ENCODE measurements at places on chromosomes 3 and 15. TPM values are rescaled to one million over a fixed set of nuclear protein-coding genes. Genes with fewer than 3 reads are reported as not detected.
A peak's percentile ranks its signal among the peaks of the same experiment; 100 is the strongest.

The FGF7 gene
- total RNA-seq, result not detected

The TIMP4 gene
- total RNA-seq, result not detected

The IREB2 gene
- total RNA-seq, result 47.6 TPM

The NSUN3 gene
- 10.9 TPM for total RNA-seq

The P2RY13 gene
- not detected for total RNA-seq

The FOXL2NB gene
- total RNA-seq, result not detected

- H3K36me3 ChIP-seq, result peaks cover 7% of the 10 kb centered on the region
- peak overlapping the region; percentile 98 for H3K4me3 ChIP-seq
- H3K27me3 ChIP-seq, result no peaks in the 10 kb centered on the region
- H3K27ac ChIP-seq, result peak overlapping the region; percentile 71
- peaks cover 36% of the 10 kb centered on the region for H3K4me1 ChIP-seq
Measured at GRCh38 chr15:74873756-74874424, 725 bp upstream of the SCAMP2 start.

DNA sequence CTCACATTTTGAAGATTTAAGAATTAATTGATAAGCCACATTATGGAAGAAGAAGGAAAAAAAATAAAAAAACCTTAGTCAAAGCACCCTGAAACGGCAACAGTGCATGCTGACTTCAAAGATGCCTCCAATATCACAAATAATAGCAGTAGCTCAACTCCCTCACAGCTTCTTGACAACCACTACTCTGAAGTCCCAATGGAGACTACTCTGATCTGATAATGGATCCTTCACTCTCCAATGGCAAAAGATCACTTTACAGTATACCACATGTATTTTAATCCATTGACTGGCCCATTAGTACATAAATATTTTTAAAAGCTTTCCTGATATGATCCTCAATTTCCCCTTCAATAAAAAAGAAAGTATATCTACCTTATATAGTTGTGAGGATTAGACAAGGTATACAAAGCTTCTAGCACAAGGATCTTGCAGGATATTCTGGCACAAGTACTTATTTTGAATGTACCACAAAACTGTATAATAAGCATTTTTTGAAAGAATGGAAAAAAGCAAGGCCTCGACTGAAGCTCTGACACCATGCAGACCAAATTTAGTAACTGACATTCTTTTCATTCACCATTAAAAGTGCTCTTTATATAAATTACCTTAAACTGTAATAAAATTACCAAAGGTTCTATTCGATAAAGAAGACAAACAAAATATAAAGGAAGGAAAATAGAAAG is 91.9 kb downstream of the PEAK1 start:
- H3K27me3 ChIP-seq, result no peaks in the 10 kb centered on the region
- no peak overlapping the region for H3K27ac ChIP-seq
- H3K4me3 ChIP-seq, result no peak overlapping the region

DNA sequence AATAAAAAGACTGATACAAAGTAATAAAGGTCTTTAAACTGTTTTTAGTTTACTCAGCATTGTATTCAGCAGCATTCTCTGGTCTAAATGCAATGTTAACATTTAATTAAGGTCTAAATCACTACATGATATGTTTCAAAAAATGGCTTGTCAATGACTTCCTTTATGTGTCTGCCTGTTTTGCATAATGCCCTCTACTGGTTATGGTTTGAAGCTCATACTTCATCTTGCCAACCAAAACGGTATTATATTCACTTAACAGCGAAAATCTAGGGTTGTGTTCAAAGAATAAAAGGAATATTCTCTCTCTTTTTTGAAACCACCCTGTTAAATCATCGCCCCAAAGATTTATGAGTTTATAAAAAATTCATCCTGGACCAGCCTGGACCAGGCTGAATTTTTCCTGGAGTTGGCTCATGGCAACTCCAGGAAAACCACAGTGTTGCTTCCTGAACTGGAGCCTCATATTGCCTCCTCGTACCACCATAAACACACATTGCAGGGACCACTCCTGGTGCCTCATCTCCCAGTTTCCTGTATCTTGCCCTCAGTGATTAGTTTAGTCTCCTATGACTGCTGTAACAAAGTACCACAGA is 6.7 kb upstream of the NCEH1 start:
- DNase-seq, result no peak
- no peaks in the 10 kb centered on the region for H3K4me1 ChIP-seq
- H3K36me3 ChIP-seq, result no peaks in the 10 kb centered on the region

DNA sequence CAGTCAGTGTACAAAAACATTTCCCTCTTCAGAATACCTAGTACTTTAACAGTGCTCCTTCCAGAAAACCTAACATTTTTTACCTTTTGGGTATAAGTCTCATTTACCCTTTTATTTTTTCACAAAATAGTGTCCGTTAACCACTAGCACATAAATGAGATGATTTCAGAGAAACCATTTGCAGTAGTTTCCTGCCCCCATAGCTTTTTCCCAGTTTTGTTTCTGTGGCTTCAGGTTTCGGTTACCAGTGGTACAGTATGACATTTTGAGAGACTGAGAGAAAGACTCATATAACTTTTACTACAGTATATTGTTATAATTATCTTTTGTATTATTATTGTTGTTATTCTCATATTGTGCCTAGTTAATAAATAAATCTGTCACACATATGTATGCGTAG is 6.2 kb upstream of the RBMS3 start:
- no peak for DNase-seq
- H3K4me1 ChIP-seq, result peaks cover 3% of the 10 kb centered on the region
- no peaks in the 10 kb centered on the region for H3K27me3 ChIP-seq
- H3K27ac ChIP-seq, result no peak overlapping the region
- no peak overlapping the region for H3K4me3 ChIP-seq
- H3K36me3 ChIP-seq, result no peaks in the 10 kb centered on the region

DNA sequence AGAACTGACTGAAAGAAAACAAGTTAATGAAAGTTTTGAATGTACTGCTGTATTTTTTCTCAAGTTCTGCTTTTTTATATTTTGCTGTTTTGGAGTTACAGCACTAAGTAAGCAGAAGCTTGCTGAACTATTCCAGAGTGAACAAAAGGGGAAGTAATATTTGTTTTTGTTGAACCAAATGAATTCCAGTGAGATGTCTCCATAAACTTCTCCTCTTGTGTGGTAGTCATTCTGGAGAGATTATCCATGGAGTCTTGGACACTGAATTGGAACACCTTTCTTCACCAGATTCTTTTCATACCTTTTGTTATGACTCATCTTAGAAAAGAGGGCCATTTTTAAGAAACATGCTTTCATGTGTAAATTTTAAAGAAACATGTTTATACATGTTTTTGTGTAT is 8.8 kb downstream of the ANKUB1 start:
- no peaks in the 10 kb centered on the region for H3K36me3 ChIP-seq
- H3K4me1 ChIP-seq, result peaks cover 3% of the 10 kb centered on the region
- peaks cover 7% of the 10 kb centered on the region for H3K27me3 ChIP-seq
- H3K27ac ChIP-seq, result no peak overlapping the region
- DNase-seq, result no peak

DNA sequence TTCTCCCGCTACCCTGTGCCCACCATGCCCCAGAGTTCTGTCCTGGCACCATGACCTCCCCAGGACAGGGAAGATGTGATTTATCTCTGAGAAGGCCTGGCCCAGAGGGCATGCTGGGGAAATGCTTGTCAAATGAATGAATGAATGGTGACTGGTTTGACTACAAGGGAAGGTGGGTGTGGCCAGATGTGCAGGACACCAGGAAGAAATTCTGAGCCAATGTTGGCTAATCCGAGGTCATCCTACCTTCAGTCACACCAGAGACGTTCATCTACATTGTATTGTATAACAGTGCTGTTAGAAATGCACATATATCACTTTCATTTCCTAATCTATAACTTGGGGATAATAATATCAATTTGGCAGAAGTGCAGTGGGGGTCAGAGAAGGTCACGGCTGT is 138.4 kb downstream of the FAM43A start:
- H3K36me3 ChIP-seq, result no peaks in the 10 kb centered on the region
- DNase-seq, result no peak
- H3K27me3 ChIP-seq, result no peaks in the 10 kb centered on the region
- H3K4me1 ChIP-seq, result no peaks in the 10 kb centered on the region
- H3K27ac ChIP-seq, result no peak overlapping the region
- H3K4me3 ChIP-seq, result no peak overlapping the region

- DNase-seq, result no peak
- no peak overlapping the region for H3K27ac ChIP-seq
- H3K4me1 ChIP-seq, result peaks cover 2% of the 10 kb centered on the region
- H3K27me3 ChIP-seq, result no peaks in the 10 kb centered on the region
Measured at GRCh38 chr3:39752019-39752637, 57.3 kb upstream of the MYRIP start.

GRCh38 chr3:11140030-11140712 is 14.1 kb upstream of the HRH1 start:
- no peaks in the 10 kb centered on the region for H3K36me3 ChIP-seq
- H3K27me3 ChIP-seq, result peaks cover 15% of the 10 kb centered on the region
- no peak overlapping the region for H3K27ac ChIP-seq
- H3K4me3 ChIP-seq, result no peak overlapping the region
- peaks cover 10% of the 10 kb centered on the region for H3K4me1 ChIP-seq

- H3K27me3 ChIP-seq, result no peaks in the 10 kb centered on the region
- H3K36me3 ChIP-seq, result peaks cover 2% of the 10 kb centered on the region
- no peak overlapping the region for H3K4me3 ChIP-seq
- no peak overlapping the region for H3K27ac ChIP-seq
Measured at GRCh38 chr3:50324351-50325112, 2.0 kb upstream of the HYAL2 start.

DNA sequence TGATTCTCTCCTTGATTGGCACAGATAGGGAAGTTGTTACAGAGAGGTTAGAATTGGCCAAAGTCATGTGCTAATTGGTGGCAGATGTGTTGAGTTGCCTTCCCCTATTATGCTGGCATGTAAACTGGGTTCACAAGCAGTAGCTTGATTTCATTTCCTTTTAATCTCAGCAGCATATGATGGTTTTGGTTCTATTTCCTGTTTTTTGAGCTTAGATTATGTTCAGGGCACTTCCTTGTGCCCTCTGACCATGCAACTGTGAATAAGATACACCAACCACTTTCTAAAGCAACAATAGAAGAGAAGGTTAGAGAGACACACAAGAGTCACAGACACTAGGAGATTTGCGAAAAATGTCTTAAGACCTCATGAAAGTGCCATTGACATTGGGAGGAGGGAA is 16.5 kb downstream of the HPS3 start:
- H3K4me3 ChIP-seq, result no peak overlapping the region
- no peaks in the 10 kb centered on the region for H3K27me3 ChIP-seq
- no peak for DNase-seq
- H3K36me3 ChIP-seq, result peaks cover 16% of the 10 kb centered on the region

- peaks cover 21% of the 10 kb centered on the region for H3K4me1 ChIP-seq
- H3K4me3 ChIP-seq, result no peak overlapping the region
- H3K36me3 ChIP-seq, result peaks cover 20% of the 10 kb centered on the region
- no peak for DNase-seq
- H3K27ac ChIP-seq, result no peak overlapping the region
- no peaks in the 10 kb centered on the region for H3K27me3 ChIP-seq
Measured at GRCh38 chr15:40959331-40960141, 6.3 kb downstream of the CHAC1 start.

- no peaks in the 10 kb centered on the region for H3K36me3 ChIP-seq
- no peak for DNase-seq
- H3K27ac ChIP-seq, result no peak overlapping the region
- no peaks in the 10 kb centered on the region for H3K4me1 ChIP-seq
Measured at GRCh38 chr3:97125902-97126499, 311.6 kb downstream of the EPHA6 start.

DNA sequence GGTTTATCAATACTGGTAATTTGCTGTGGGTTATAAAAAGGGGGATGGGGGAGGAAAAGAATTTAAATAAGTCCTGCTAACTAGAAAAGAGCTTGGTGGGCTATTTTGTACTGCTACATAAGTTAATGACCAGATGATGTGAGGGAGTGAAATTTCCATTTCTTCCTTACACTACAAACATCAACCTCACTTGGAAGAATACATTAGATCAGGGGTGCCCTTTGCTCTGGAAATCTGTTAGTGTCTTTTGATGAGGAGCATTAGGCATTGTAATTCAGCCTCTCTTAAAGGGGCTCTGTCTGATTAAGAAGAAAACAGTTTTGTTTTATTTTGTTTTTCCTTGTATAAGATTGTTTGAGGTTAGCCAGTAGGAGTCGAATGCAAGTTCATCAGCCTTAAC is 576.4 kb upstream of the TBL1XR1 start:
- no peaks in the 10 kb centered on the region for H3K27me3 ChIP-seq
- H3K4me3 ChIP-seq, result no peak overlapping the region
- no peak overlapping the region for H3K27ac ChIP-seq
- H3K36me3 ChIP-seq, result no peaks in the 10 kb centered on the region
- H3K4me1 ChIP-seq, result peaks cover 10% of the 10 kb centered on the region

GRCh38 chr3:19346759-19347158 is 198.4 kb downstream of the KCNH8 start:
- peaks cover 6% of the 10 kb centered on the region for H3K27me3 ChIP-seq
- H3K4me1 ChIP-seq, result no peaks in the 10 kb centered on the region
- DNase-seq, result no peak
- H3K27ac ChIP-seq, result no peak overlapping the region

DNA sequence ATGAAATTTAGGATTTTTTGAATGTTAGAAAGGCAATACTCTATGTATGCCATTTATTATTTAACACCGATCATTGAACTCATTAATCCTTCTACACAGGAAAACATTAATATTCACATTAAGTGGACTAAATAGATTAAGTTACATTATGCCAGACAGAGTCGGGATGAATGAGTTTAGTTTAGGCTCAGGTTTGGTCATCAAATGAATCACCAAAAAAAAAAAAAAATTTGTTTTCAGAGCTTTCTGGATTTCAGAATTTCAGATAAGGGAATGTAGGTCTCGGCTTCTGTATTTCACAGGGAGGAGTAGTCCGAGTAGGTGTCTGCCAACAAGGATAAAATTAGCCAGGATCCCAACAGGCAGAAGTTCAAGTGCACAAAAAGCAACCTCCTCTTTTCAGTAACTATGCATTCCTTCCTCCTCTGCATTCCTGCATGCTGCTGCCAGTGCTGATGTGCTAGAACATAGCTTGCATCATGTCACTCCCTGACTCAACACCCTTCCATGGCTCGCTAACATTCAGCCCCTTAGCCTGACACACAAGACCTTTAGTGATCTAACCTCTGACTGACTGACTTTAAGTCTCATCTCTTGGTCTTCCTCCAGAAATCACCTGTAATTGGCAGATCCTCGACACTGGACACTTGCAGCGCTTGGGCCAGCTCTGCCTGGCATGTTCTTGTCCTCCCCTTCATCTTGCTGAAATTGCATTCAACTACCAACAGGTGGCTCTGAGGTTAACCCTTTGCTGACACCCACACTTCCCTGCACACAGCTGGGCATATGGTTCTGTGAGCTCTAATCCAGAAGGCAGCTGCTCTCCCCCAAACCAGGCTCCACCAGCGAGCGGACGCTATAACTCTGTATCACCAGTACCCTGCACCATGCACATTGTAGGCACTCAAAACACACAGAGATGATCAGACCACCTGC is 145.4 kb upstream of the PROK2 start:
- H3K36me3 ChIP-seq, result no peaks in the 10 kb centered on the region
- H3K4me3 ChIP-seq, result no peak overlapping the region
- H3K27ac ChIP-seq, result no peak overlapping the region
- peaks cover 8% of the 10 kb centered on the region for H3K4me1 ChIP-seq

- no peak overlapping the region for H3K27ac ChIP-seq
- no peak overlapping the region for H3K4me3 ChIP-seq
- DNase-seq, result no peak
- no peaks in the 10 kb centered on the region for H3K4me1 ChIP-seq
Measured at GRCh38 chr3:105274958-105275357, 91.8 kb upstream of the ALCAM start.

GRCh38 chr3:188754267-188754666 is 417.5 kb upstream of the TPRG1 start:
- H3K27me3 ChIP-seq, result peaks cover 3% of the 10 kb centered on the region
- no peaks in the 10 kb centered on the region for H3K36me3 ChIP-seq
- no peak overlapping the region for H3K27ac ChIP-seq
- peaks cover 31% of the 10 kb centered on the region for H3K4me1 ChIP-seq
- H3K4me3 ChIP-seq, result no peak overlapping the region
- DNase-seq, result no peak
